SHP77 treated with DMSO at 0.1 percent for 48 hours (cell line): ENCODE measurements at places on chromosomes 2 and 18.

DNA sequence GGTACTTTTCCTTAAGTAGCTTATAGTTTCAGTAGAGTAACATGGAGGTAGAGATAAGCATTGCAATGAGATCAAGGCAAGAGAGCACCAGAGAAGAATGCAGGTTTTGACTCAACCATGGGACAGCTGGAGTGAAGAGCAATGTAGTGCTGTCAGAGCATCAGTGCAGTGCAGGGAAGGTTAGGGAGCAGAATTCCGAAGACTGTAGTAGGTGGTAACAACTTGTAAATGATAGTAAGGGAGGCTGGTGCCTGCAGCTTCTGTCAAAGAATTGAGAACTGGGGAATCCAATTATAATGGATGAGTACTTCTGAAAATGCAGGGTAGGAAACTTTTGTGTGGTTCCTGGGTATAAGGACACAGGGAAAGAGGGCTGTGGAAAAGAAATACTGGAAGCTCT lies 183.2 kb downstream of the KCNS3 start:
- no peak for DNase-seq

- DNase-seq = peak; percentile 30
These were observed 623.2 kb upstream of the ID2 start for GRCh38 chr2:8058652-8059051.

GRCh38 chr2:7437716-7438632 lies 520.8 kb downstream of the RNF144A start:
- DNase-seq = no peak

- DNase-seq = no peak
These were observed 115.8 kb upstream of the CWC22 start for GRCh38 chr2:180122874-180123273.

DNA sequence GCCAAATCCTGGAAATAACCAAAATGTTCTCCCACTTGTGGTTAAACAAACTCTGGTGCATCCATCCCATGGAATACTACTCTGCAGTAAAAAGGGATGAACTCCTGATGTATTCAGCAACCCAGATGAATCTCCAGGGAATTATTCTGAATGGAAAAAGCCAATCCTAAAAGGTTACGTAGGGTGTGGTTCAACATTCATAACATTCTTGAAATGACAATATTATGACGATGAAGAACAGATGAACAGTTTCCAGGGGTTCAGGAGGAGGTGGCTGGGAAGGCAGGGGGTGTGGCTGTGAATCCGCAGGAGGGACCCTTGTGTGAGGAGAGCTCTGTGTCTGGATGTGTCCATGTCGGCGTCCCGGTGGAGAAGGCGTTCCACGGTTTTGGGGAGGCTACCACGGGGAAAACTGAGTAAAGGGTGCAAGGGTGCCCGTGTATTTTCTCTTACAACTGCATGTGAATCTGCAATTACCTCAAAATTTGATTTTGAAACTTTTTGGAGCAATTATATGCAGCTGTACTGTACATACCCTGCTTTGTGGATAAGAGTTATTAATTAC lies 47.3 kb downstream of the KCNG2 start:
- DNase-seq = no peak

GRCh38 chr2:164792316-164793170 lies 49.1 kb downstream of the COBLL1 start:
- no peak for DNase-seq

- DNase-seq = no peak
These were observed 75.2 kb upstream of the SLC14A2 start for GRCh38 chr18:45540125-45540524.

DNA sequence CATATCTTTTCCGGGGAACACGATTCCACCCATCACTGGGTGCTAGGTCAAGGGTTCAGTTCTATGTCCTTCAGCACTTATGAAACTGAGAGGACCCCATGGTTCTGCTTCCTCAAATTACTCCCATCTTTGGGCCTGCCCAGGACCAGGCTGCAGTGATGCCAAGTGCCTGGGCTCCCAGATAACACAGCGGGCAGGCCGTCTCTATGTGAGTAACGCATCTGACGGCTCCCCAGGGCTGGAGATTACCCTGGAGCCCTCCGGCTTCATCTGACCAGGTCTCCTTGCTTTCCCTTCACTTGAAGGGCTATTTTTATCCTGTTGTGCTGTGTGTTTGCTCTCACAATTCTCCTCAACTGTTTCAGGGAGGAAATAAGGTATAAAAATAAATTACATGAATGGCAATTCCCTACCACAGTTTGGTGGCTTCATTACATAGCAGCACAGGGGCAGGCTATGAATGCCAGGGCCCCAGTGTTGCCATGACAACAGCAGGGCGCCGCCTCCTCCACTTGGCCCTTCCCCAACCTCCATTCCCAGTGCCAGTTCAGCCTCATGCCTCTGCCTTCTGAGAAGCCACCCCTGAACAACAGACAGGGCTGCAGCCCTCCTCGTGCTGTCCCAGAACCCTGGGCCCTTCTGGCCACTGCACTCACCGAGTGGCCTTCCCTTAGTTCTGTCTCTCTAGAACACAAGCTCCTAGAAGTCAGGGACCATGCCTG lies 25.4 kb upstream of the TMEM131 start:
- DNase-seq = no peak
